Neural crest cell (in vitro differentiated cells): ENCODE measurements at places on chromosomes 16 and 17. TPM values are rescaled to one million over a fixed set of nuclear protein-coding genes. Genes with fewer than 3 reads are reported as not detected.

DNA sequence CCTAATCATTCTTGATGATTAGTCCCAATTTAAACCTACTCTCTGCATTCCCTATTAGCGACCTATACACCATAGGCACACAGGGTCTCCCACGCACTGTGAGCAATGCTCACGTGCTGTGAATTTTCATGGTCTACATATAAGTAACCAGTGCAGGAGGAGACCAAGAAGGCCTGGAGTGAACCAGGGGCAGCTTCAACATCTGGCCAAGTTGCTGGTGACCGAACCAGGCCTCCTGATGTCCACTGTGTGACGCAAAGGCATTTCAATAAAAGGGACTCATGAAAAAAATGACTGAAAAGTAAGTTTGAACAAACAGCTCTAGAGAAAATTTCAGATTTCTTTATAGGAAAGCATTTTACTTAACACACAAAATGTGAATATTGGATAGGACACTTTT is 107.0 kb downstream of the ZFHX3 start:
- DNase-seq = no peak

- peak; percentile 51 for DNase-seq
Observed at GRCh38 chr17:81926451-81927151, 934 bp downstream of the MAFG start.

GRCh38 chr17:76515274-76515949 is 14.2 kb upstream of the RHBDF2 start:
- DNase-seq = no peak

DNA sequence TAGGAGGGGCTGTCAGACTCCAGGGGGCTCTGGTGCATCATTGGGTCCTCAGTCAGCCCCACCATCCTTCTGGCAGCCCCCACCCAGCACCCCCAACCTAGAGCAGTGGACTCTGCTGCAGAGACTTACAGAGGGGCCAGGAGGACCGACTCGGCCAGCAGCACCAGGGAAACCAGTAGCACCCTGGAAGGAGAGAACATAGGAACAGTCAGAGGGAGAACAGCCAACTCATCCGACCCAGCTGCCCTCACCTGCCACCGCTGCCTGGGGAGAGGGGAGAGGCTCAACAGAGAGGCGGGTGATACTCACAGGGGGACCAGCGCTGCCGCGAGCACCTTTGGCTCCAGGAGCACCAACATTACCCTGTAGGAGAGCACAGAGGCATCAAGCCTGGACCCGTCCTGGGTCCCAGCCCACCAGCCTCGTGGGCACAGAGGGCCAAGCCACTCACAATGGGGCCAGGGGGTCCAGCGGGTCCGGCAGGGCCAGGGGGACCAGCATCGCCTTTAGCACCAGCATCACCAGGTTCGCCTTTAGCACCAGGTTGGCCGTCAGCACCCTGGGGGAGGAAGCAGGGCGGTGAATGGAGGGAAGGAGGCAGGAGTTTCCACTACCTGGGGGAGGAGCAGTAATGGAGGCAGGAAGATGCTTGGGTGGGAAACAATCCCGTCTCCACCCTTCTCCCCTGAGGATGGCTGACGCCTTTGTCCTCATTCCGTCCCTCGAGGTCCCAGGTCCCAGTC is 11.7 kb downstream of the COL1A1 start:
- no peak for DNase-seq

GRCh38 chr17:18184143-18185031 is 759 bp downstream of the ALKBH5 start:
- DNase-seq = no peak

- no peak for DNase-seq
Observed at GRCh38 chr17:44359458-44360143, 4.1 kb downstream of the FAM171A2 start.

SLC5A10 gene
- not detected in 2 replicates for total RNA-seq

TPSD1 gene
- not detected in 2 replicates for total RNA-seq

SHISA6 gene
- 1.2 and 1.4 TPM in 2 replicates for total RNA-seq

ANKRD40CL gene
- not detected in 2 replicates for total RNA-seq

RNF112 gene
- total RNA-seq = 0.84 and 1.2 TPM in 2 replicates

NPIPA3 gene
- 1.7 TPM in 1 of 2 replicates, not detected in the other for total RNA-seq

TMIGD1 gene
- total RNA-seq = not detected in 2 replicates
